ENCODE measurements at places on chromosomes 13 and 19. TPM values are rescaled to one million over a fixed set of nuclear protein-coding genes. Genes with fewer than 3 reads are reported as not detected.

Gene ZNF470
- 3.5 TPM for total RNA-seq

Gene ERVV-1
- total RNA-seq, result not detected

Gene URAD
- not detected for total RNA-seq

Gene CABP5
- not detected for total RNA-seq

Gene PPP2R1A
- total RNA-seq, result 232 TPM

Gene ANGPTL8
- total RNA-seq, result not detected

Gene FLT3
- not detected for total RNA-seq

Gene OSCAR
- 0.22 TPM for total RNA-seq

Gene AZU1
- total RNA-seq, result not detected

- peak; percentile 11 for DNase-seq
Measured at GRCh38 chr19:18385675-18386542, at the start of gene GDF15. Gene GDF15, plus strand, starts transcription at chr19:18386158. Its CDS starts 32 bp downstream, at chr19:18386190.

- no peak for DNase-seq
Measured at GRCh38 chr19:18610556-18611326, 1.9 kb upstream of the TMEM59L start.

DNA sequence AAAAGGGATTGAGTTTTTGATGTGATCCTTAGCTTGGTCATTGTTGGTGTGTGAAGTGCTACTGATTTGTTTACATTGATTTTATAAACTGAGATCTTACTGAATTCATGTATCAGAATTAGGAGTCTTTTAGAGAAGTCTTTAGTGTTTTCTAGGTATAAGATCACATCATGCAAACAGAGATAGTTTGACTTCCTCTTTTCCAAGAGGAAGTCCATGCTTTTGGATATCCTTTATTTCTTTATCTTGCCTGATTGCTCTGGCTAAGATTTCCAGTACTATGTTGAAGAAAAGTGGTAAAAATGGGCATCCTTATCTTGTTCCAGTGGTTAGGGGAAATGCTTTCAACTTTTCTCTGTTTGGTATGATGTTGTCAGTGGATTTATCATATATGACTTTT, 561.2 kb upstream of the SLITRK1 start:
- no peak for DNase-seq

DNA sequence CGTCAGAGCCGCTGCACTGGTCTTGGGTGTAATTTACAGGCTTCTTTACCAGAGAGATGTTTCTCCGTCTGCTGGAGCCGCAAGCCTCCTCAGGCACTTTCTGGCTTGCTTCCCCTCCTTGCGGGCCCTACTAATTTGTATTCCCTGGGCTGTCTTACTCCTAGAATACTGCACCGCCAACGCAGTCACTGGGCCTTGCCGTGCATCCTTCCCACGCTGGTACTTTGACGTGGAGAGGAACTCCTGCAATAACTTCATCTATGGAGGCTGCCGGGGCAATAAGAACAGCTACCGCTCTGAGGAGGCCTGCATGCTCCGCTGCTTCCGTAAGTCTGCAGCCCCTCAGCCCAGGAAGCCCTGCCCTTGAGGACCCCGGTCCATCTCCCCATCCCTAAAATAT, 14.1 kb upstream of the C19orf33 start:
- DNase-seq, result no peak

- DNase-seq, result no peak
Measured at GRCh38 chr13:38684714-38685113, 2.2 kb upstream of the FREM2 start.

GRCh38 chr13:110944121-110944967, 29.5 kb upstream of the ANKRD10 start:
- DNase-seq, result no peak

- no peak for DNase-seq
Measured at GRCh38 chr19:13492128-13492527, 14.2 kb downstream of the CACNA1A start.

DNA sequence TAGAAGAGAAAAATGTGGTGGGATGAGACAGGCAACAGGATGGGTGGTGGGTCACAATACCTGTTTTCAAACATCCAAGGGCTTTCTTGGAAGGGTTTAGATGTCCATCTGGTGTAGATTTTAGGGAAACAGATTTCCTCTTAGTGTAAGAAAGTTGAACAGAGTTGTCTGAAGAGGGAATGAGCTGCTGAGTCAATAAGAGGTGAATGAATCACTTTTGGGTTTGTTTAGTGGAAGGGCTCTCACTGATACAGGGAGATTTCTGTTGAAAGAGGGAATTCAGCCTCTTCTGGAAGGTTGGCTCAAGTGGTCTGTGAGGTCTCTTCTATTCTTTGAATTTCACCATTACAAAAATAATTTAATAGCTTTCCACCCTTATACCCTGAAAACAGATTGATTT, 54.6 kb downstream of the LACC1 start:
- DNase-seq, result no peak

DNA sequence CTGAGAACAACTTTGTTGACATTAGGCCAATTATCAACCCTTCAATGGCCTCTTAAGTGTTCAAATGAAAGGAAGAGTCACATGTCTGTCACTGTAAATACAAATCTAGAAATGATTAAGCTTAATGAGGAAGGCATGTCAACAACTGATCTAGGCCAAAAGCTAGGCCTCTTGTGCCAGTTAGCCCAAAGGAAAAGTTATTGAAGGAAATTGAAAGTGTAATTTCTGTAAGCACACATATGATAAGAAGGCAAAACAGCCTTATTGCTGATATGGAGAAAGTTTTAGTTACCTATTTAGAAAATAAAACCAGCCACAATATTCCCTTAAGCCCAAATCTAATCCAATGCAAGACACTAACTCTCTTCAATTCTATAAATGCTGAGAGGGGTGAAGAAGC, 604.7 kb downstream of the SLITRK6 start:
- no peak for DNase-seq

DNA sequence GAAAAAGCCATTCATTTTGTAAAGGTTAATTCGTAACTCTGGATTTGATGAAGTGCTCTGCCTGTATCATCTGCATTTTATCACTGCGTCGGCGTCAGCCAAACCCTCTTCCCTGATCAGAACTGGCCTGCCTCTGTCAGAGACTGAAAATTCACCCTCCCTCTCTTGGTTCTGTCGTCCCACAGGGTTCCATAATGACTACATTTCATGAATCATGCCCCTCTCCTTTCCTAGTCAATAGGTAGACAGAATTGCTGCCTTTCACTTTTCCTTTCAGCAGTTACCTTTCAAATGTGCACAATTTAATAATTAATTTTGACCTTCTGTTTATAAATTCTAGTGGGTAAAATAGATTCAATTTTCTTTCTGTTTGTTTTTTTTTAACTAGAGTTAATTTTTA, 423.4 kb downstream of the RFC3 start:
- DNase-seq, result no peak

DNA sequence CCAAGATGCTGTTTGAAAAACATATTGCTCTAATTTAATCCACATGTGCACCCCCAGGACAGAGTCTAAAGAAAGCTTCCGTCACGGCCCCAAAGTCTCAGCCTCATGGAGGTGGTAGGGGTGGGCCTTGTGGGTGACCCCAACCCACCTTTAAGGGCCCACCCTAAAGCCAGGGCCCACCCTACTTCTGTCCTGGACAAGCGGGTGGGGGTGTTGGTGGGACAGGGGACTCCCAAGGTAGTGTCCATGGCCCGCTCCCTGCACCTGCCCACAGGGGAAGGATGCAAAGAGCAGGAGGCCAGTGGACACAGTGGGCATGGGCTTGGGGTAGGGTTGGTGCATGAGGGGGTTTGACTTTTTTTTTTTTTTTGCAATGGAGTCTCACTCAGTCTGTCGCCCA, 66.8 kb downstream of the KCTD15 start:
- no peak for DNase-seq

DNA sequence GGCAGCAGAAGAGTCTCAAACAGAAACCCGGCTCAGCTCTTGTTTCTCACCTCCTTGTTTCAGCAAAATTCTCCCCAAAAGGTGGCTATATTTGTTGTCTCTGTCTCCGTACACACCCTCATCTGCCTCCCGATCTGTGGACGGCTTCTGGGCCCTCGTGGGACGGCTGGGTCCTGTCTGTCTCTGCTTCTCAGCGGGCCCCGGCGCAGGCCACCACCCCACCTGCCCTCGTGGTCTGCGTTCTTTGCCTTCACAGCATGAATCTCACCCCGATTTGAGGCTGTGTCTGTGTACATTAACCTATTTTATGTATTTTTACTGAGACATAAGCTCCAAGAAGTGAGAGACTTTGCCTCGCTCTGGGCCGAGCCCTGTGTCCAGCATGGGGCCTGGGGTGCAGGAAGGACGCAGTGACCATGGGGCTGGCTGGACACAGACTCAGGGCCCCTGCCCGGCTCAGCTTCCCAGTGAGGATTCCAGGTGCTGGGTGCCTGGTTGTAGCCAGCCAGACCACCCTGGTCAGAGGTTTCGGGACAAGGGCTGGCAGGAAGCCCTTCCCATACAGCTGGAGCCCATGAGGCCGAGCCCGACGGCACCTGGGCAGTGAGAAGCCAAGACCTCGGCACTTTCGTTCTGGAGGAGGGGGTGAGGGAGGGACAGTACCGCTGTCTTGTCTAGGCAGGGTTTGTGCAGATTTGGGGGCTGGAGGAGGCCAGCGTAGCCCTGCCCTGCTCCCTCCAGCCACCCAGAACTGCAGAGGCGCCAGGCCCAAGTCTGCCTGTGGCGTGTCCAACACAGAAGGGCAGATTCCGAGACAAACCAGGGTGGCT, 78.5 kb upstream of the MCF2L start:
- DNase-seq, result no peak

GRCh38 chr13:113452466-113452865, 822 bp downstream of the ADPRHL1 start:
- no peak for DNase-seq

DNA sequence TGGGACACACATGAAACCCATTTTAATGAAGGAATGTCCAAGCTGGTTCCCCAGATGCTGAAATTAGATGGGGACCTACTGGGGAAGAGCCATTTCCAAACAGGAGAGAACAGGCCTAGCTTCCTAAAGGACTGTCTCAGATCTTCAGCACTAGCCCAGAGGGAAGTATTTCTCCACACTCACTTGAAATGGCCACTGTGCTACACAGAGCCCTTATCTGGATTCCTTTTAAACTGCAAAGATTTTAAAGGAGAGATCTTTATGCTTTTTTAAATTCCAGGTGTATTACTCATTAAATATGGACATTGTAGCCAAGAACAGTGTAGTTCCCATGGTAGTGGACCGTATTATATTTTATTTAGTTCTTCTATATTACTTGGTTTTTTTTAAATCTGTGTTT, 255.3 kb downstream of the SHISA2 start:
- no peak for DNase-seq

All from CD8-positive, alpha-beta memory T cell (primary cell).